Tongue (tissue), 3 donors: ENCODE measurements at places on chromosomes 4 and X.

DNA sequence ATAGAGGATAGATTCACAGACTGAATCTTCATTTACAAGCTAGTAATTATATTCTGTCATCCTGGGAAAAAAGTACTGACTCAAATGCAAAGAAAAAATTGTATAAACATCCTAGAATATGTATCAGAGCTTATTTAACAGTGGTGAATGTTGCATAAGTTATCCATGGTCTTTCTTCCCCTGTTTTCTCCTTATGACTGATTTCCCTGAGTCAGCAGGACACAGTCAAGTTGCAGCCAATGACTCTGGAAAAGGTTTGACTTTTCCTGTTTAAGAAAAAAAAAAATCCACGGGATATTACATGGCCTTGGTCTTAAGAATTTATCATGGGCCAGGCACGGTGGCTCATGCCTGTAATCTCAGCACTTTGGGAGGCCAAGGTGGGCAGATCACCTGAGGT is 36.5 kb downstream of the INPP4B start:
- no peak for DNase-seq

DNA sequence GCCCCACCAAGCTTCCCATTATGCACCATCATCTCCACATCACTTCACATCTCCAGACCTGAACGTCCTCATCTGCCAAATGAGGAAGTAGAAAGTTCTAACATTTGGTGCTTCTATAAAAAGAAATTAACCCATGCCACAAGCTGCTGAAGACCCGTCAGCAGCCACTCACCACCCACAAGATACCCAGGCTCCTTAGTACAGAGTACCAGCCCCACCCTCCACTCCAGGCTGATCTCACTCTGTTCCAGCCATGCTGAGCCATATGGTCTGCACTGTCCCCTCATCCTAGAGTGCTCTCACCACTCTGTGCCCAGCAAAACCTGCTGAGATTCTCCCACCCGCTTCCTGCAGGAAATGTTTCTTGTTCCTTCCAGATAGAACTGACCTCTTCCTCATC is 240.8 kb upstream of the PPARGC1A start:
- DNase-seq: no peak

DNA sequence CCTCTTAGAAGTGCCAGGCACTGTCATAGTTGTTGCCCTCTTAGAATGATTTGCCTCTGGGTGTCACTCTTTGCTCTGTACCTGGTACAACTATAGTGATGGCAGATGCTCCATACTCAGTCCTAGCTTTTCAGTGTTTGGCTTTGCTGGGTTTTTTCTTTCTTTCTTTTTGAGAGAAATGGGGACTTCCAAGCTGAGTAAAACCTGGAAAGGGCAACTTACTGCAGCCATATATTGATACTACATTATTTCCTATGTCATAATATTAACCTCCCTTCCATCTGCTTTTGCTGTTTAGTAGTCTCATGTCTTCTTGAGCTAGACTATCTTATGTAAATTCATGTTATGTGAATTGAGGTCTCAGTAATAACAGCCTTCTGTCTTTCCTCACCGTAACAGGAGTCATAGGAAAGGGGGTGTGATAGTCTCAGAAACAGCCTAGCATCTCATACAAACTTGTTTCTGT is 49.0 kb downstream of the NIPAL1 start:
- no peak for DNase-seq

- DNase-seq: peak; percentile 62
Observed at GRCh38 chr4:147683188-147683591, 773 bp downstream of the PRMT9 start.

GRCh38 chr4:107866726-107867125 is 42.0 kb downstream of the SGMS2 start:
- no peak for DNase-seq

GRCh38 chr4:160353548-160353947 is 1250.7 kb downstream of the RAPGEF2 start:
- peak; percentile 91 for DNase-seq

GRCh38 chr4:153065276-153065675 is 129.2 kb downstream of the FHDC1 start:
- DNase-seq: no peak

- no peak for DNase-seq
Observed at GRCh38 chr4:9927341-9928007, 93.8 kb downstream of the SLC2A9 start.

- no peak for DNase-seq
Observed at GRCh38 chr4:139872274-139872673, 206.7 kb downstream of the MGST2 start.

- no peak for DNase-seq
Observed at GRCh38 chrX:149571770-149572169, 15.5 kb downstream of the MAGEA9B start.
